ENCODE measurements at places on chromosomes 5 and 9.

GRCh38 chr5:131224387-131225201 lies 39.3 kb upstream of the CDC42SE2 start:
- peak; percentile 17 for DNase-seq

- DNase-seq: no peak
Observed at GRCh38 chr5:75909223-75909622, 174.0 kb upstream of the SV2C start.

GRCh38 chr5:139014726-139015125 lies 139.6 kb upstream of the LRRTM2 start:
- no peak for DNase-seq

- DNase-seq: no peak
Observed at GRCh38 chr5:95731571-95732554, 727 bp downstream of the RHOBTB3 start.

DNA sequence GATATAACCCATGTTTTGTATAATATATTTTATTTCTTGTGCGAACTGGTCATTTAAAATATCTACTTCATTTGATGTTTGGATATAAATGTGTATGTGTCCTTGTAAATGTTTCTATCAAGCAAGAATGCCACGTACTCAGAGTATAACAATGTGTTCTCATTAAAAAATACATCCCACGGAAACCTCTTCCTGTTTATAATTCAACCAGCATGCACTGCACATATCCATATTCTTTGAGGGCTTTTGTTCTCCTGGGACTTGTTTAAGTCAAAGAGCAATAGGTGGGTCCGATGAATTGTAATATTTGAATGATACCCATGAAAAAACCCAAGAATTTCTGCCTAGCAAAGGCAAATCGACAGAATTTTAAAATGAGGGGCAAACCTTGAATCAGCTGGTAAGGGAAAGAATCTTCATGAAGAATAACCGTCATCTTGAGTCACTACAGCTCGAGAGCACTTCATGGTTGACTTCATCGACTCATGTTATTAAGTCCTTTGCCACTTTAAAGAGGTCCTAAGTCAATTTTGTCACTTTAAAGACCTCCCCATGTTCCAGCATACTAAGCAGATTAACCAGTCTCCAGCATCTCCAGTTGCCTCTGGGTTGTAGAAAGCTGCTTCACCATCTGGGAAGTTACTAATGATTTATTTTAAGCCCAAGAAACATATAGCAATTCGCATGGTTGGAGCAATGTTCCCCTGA lies 80.6 kb downstream of the NPR3 start:
- DNase-seq: no peak

DNA sequence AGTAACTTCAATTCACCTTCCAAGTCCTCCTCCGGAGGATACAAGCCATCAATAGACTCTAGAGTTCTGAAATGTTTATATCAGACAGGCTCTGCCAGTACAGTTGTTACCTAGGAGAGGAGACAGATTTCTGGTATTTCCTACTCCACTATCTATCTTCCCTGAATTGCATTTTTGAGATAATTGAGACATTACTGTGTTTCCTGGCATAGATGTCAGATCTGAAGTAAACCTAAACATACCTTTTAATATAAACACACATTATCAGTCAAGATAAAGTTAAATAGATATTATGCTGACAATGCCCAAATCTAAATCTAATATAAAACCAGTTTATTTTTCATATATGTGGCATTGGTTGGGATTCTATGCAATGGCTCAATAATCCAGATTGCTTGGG lies 8.2 kb upstream of the TYRP1 start:
- no peak for DNase-seq

DNA sequence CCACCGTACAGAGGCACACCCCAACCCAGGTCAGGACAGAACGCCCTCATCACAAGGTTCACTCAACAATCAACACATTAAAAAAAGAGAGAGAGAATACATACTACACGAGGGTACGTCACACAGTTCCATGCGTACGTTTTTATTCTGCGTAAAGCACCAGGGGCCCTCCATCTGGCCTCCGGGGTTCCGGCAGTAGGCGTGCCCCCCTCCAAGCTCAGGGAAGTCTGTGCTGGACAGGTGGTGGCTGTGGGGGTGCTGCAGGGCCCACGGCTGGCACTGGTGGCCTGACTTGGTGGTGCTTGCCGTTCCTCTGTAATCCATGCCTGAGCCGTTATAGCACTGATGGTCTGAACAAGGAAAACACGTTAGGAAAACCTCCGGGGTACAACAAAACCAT lies 219.2 kb downstream of the ROR2 start:
- DNase-seq: no peak

DNA sequence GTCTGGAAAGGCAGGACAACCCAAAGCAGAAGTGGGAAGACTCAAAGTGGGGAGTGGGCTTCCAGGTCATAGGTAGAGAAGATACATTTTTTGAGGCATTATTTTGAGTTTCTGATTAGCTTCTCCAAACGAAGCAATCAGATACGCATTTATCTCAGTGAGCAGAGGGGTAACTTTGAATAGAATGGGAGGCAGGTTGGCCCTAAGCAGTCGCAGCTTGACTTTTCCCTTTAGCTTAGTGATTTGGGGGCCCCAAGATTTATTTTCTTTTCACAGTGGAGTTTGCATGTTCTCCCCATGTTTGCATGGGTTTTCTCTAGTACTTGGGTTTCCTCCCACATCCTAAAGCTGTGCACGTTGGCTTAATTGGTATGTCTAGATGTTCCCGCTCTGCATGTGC lies 401.9 kb downstream of the ARRDC3 start:
- no peak for DNase-seq

- no peak for DNase-seq
Observed at GRCh38 chr9:115781070-115781736, 372.4 kb upstream of the PAPPA start.

- DNase-seq: no peak
Observed at GRCh38 chr9:9747787-9748186, 865.0 kb downstream of the PTPRD start.

Measured in activated CD4-positive, alpha-beta T cell treated with anti-CD3 and anti-CD28 coated beads for 36 hours (primary cell).